ENCODE measurements at places on chromosomes 12 and 14.
A peak's percentile ranks its signal among the peaks of the same experiment; 100 is the strongest.

DNA sequence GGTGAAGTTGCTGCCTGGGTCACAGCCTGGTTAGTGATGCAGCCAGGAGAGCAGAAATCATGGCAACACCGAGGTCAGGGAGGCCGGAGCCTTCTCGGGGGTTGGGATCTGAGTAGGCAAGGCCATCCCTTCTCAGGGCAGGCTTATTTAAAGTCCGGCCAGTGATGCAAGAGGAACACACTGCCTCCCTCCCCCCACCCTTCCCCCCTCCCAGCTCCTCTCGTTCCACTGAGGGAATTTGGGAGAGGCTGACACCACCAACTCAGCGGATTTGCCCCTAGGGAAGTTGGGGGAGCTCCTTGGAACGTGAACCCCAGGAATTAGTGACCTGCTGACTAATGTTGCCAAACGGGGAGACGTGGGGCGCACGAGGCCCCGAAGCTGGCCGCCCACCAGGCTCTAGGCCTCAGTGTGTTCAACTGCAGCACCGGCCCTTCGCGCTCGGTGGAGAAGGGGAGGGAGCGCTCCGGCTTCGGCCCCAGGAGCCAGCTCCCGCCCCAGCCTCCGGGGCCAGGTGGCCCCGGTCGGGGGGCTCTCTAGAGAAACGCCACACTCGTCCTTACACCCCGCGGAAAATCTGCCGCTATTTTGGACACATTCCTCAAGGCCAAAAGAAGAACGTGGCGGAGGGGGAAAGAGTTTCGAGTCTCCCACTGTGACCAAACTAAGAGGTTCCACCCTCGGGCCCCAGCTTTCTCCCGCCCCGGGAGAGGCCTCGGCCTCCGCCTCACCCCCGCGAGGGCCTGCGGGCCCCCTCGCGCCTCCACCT, 1.6 kb downstream of the CTDSP2 start:
- peak; percentile 50 for DNase-seq

DNA sequence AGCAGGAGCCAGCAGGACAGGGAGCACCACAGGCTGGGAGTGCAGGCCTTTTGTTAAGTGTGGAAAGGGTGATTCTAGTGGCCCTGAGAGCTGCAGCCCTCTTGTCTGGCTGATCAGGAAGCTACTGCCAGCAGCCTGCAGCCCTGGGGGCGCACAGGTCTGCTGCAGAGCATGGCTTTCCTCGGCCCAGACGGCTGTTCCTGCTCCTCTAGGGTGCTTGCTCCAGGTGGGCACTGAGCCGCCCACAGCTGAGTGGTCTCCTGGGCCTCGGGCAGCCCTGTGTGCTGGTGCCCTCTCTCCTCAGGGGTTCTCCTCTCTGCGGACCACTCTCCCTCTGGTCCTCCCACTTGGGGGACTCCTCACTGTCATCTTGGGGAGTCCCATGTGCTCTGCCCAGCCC, 18.9 kb downstream of the CCDC88C start:
- no peak for DNase-seq

DNA sequence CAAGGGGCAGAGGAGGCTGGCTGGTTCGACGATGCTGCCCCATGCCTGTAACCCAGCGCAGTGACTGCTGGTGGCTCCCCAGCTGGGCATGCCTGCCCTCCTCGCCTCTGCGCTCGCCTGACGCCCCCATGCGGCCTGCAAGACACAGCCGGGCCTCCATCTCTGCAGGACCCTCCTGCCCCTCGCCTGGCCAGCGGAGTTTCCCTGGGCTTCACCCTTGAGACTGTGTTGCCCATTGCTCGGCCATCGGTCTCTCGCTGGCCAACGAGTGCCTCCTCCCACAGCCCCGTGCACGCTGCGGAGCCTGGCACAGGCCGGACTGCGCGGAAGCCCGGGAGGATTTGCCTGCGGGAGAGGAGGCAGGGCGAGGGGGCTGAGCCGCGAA, 17.6 kb downstream of the ASPG start:
- no peak for DNase-seq

DNA sequence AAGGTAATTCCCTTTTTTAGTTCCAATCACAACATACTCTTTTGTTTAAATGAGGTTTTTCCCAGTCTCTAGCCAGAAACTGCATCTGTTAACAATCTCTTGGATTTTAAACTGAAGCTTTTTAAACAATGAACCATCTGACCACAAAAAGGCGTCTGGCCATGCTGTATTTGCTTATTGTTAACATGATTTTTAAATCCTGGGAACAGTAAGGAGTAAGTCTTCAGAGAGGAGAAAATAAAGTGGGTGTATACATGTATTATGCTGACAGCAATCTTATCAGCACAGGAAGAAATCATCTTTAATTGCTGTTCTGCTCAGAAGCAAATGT, 106.2 kb downstream of the DAAM1 start:
- no peak for DNase-seq
